Stimulated activated CD4-positive, alpha-beta T cell treated with anti-CD3 and anti-CD28 coated beads, TNF-alpha, amount 100 ng/mL, for 1 hour (primary cell): ENCODE measurements at places on chromosomes 5 and 9.

GRCh38 chr5:115738830-115739229, 77.6 kb downstream of the CDO1 start:
- no peak for DNase-seq

DNA sequence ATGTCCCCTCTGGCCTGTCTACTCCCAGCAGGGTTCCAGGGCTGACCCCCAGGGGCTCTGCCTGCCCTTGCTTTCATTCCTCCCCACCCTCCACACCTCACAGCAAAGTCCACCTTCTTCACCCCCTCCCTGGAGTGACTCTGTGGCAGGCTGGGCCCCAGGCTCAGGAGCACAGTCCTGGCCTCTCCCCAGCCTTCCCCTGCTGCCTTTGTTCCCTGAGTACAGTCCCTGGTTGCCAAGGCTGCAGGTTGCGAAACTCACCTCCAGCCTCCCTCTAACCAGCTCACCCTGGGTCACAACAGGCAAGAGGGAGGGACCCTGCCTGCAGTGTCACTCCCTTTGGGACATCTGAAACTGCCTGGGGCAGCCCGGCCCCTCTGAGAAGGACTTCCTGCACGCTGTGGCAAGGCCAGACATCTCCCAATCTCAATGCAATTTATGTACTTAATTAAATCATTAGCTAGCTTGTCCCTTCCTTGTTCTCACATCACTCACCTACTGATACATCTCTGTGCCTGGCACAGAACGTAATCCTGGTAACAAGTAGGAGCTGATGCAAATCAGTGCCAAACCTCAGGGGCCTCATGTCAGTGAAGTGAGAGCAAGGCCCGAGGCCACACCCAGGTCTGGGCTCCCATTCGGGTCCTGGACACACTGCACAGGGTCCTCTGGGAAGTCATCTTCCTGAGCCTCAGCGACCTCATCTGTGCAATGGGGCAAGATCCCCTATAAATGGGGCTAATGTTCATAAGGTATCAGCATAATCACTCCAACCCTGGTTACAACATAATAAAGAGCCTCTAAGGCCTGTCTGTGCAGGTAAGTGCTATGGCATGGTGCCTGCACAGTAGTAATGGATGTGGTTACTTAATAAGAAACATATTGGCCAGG, 27.3 kb upstream of the TRIM14 start:
- DNase-seq: no peak

DNA sequence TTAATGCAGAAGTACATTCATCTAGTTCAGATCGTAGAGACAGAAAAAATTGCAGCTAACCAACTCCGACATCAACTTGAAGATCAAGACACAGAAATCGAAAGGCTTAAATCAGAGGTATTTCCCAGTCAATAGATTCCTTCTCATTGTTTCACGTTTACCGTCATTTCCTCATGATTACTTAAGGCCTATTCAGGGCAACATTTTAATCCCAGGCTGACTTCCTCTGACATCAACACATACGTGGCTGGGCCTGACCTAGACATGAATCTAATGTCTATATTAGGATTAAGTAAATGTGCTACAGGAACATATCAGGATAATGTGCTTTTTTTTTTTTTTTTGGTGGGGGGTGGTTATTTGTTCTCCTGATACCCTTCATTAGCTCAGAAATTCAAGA, 107.9 kb downstream of the RASGRF2 start:
- no peak for DNase-seq

GRCh38 chr5:133842846-133843611, 125.4 kb downstream of the C5orf15 start:
- no peak for DNase-seq

GRCh38 chr5:169577951-169578350, 5.6 kb upstream of the SPDL1 start:
- DNase-seq: no peak

DNA sequence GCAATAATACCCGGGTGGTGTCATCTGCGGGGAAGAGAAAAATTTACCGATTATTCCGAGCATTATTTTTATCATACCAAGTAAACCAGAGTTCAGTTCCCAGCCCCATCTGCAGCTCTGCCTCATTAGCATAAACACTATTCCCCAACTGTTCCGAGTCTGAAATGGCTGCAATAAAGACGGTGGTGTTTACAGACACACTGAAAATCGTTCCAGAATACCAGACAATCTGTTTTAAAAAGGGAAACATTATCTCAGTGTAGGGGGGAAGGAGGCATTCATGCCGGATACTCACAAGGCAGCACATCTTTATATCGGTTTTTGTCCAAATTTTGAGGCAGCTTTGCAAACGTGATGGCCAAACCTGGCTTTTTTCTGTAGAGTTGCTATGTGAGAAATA, 70.3 kb upstream of the EPB41L4B start:
- DNase-seq: no peak

GRCh38 chr5:572398-573019, 39.6 kb upstream of the CEP72 start:
- no peak for DNase-seq

DNA sequence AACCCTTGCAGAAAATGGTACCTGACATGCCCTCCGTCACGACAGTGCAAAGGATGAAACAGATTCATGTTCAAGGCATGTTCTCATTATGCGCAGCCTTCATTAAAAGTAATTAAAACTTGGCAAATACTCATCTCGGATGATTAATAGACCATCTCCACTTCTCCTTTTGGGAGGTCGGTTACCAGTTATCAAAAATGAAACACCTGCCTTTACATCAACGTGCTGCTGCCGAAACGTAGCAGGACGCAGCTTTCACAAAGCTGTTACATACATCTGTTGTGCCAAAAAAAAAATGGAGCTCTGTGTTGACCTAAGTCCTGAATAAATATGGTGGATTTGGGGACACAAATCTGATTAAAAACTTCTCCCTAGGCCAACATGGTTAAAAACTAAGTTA, 75.7 kb downstream of the PTCH1 start:
- no peak for DNase-seq

DNA sequence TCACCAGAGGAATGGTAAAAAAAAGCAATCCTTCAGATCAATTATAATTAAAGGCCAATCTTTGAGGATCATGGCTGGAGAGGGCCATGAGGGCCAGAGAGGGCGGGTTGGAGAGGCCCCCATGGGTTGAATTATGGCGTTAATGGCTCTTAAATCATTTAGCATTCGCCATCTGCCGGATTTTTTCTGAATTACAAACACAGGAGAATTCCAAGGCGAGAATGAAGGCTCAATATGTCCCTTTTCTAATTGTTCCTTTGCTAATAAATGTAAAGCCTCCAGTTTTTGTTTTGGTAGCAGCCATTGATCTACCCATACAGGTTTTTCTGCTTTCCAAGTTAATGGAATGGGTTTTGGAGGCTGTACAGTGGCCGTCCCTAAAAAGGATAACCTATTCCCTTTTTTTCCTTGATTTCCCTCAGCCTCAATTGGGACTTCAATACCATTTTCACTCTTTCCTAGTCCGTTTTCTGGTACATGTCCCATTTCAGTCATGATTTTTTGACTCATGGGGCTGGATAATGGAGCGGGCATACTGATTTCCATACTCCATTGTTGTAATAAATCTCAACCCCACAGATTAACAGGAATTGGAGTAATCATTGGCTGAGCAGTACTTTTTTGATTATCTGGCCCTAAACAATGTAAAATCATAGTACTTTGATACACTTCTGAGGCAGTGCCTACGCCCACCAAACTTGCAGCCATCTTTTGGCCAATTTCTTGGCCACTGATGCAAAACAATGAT, 6.7 kb upstream of the TMEM141 start:
- no peak for DNase-seq

DNA sequence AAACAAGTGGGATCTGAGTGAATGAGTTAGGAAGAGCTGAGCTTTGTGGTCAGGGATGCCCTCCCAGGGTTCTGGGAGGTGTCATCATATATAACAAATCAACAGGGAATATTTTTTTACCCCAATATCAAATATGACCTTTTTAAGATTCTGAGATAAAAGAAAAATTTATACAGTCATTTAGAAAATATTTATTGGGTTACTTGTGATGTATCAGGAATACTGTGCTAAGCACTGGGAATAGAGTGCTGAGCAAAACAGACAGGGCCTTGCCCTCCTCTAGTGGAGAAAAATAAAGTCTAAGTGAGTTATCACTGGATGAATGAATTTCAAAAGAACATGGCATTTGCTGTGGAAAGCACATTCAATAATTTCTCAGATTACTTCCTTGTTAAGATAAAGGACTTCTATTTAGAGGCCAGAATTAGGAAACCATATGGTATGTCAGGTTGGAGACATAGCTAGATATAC, 102.9 kb downstream of the BOD1 start:
- DNase-seq: no peak

DNA sequence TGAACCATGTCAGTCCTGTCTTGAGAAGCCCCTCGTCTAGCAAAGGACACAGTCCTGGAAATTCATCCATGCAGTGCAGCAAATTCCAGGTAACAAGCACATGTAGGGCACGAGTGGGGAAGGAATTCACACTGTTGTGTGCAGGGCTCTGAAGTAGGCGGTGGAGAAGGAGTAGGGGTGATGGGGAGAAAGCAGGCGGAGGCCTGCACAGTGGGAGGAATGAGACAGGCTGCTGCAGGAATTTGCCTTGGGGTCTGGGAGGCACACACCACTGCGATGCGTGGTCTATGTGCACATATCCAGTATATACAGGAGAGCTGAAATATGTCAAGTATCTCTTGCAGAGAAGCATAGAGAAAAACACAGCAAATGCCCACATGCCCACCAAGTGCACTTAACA, 249.2 kb upstream of the IRX2 start:
- DNase-seq: no peak

DNA sequence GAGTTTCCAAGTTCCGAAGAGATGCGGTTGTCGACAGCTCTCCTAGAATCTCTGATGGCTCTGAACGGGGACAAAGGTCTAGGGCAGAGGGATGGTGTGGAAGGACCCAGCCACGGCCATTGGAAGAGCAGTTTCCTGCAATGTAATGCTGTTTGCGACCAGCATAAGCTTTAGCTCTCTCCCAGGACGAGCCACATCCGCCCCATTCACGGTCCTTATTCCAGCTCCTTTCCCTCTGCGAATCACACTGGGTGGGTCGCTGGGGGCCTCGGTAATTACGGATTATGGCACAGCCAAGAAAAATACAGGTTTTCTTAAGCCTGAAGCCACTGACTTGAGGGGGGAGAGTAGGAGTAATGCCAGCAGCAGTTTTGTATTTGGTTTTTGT, 22.7 kb downstream of the ANXA2R start:
- no peak for DNase-seq

- no peak for DNase-seq
Observed at GRCh38 chr5:963673-964531, 44.7 kb upstream of the NKD2 start.

GRCh38 chr5:164741376-164741775, 1236.0 kb downstream of the MAT2B start:
- no peak for DNase-seq

GRCh38 chr9:78044189-78044588, 12.6 kb upstream of the GNAQ start:
- DNase-seq: no peak

GRCh38 chr9:19720377-19720776, 68.5 kb downstream of the SLC24A2 start:
- DNase-seq: no peak

DNA sequence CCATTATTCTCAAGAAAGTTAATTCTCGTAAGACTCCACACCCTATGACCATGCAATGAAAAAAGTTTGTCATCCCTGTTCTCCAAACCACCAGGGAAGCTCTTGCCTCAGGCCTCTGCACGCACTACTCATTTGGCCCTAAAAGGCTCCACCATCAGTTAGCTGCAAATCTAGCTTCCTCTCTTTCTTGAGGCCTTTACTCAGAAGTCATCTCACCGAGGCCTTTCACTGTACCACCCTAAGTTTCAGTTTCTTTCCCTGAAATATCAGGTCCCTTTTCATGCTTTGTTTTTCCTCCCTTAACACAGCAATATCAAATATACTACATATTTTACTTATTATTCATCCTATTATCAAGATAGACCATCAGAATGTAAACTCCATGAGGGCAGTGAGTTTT, 39.1 kb downstream of the OXCT1 start:
- no peak for DNase-seq

DNA sequence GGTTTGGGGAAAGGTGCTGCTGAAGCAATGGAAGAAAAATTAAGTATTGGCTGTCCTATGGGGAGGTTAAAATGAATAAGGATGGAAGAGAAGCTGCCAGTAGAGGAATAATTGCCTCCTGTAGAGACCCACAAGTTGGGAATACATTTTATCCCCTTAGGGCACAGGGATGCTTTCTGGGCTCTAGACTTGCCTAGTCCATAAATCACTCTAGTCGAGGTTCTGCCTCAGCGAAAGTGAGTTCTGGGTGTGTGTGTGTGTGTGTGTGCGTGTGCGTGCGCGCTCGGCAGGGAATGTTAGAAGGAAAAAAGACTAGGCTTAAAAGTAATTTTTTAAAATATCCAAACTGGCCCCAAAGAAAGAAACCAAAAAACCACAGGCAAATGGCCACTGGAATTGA, 291.6 kb downstream of the DOCK8 start:
- DNase-seq: no peak

- no peak for DNase-seq
Observed at GRCh38 chr5:62538017-62538942, 40.3 kb upstream of the LRRC70 start.

DNA sequence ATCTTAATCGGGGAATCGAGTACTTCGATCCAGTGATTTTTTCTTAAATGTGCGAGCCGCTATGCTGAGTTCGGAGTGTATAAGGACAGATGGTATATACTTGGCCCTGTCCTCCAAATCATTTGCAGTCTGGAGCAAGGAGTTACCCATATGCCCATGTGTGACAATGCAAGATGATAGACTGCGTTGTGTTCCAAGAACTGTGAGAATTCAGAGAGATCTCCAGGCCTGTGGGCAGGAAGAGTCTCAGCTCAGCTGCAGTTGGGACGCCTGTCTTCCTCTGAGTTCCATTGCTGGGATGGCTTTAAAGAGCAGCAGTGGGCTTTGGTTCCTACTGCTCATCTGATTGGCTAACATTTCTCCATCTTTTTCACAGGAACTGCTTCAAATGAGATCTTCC, 106.6 kb downstream of the ADAMTS16 start:
- DNase-seq: no peak

DNA sequence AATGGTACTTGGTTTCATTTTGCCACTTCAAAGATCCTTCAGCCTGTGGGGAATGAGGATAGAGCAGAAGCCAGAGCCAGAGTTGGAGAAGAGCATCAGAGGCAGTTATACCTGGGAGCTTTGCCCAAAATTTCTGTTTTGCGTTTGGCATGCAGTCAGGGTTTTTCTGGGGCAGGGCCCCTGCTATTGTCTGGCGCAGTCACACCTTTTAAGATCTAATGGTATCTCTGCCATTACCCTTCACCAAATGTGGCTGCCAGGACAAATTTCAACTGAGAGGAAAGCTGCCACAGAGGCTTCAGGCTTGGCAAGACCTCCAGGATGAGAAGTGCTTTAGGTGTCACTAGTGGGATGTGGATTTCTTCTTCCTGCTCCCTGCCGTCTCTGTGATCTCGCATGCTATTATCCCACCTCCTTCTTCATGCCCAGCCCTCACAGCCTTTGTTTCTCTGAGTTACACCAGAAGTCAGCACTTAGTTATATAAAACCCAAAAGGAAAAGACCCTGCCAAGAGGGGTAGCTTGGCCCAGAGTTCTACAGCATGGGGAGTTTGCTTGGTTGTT, 357.0 kb downstream of the TLE4 start:
- DNase-seq: no peak
